ENCODE measurements at places on chromosomes 1 and 21. TPM values are rescaled to one million over a fixed set of nuclear protein-coding genes. Genes with fewer than 3 reads are reported as not detected.

FAM78B gene
- 2.7 TPM for total RNA-seq

SIKE1 gene
- total RNA-seq: 65.2 TPM

ZFYVE9 gene
- total RNA-seq: 20.1 TPM

NBPF6 gene
- total RNA-seq: not detected

SLC30A10 gene
- 0.26 TPM for total RNA-seq

LAMTOR2 gene
- total RNA-seq: 62.4 TPM

ROR1 gene
- 54.6 TPM for total RNA-seq

UBE2U gene
- total RNA-seq: not detected

TRPM2 gene
- total RNA-seq: 0.92 TPM

VAV3 gene
- 7.7 TPM for total RNA-seq

OR2L3 gene
- total RNA-seq: not detected
